ENCODE measurements at places on chromosomes 11 and 22. TPM values are rescaled to one million over a fixed set of nuclear protein-coding genes. Genes with fewer than 3 reads are reported as not detected.

BAIAP2L2 gene
- not detected for total RNA-seq

SDHAF2 gene
- total RNA-seq, result 57.0 TPM

NLRP10 gene
- under 0.01 TPM for total RNA-seq

C1QTNF5 gene
- 127 TPM for total RNA-seq

ENDOD1 gene
- 74.7 TPM for total RNA-seq

DNA sequence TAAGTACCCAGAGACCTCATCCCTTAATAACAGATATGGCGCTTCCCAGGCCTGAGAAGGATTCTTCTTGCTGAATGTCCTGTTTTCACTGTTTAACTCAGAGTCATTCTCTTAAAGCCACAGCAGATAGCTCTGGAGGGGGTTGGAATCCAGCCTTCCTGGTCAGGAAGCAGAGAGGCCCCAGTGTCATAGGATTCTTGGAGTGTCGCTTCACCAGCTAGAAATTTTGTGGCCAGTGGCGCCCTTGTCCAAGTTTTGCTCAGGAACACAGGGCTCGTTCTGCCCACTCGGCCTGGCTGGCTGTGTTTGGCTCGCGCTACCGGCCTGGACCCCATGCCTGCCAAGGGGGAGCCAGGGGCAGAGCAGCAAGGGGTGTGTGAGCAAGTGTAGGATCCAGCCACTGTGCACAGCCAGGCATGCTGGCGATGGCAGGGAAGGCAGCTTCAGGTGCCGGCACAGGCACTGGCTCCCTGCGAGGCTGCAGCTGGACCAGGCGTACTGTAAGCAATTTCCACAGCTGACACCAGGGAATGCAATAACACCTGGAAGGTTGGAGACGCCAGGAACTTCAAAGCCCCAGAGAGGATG lies 214.8 kb upstream of the SESN3 start:
- DNase-seq, result no peak

DNA sequence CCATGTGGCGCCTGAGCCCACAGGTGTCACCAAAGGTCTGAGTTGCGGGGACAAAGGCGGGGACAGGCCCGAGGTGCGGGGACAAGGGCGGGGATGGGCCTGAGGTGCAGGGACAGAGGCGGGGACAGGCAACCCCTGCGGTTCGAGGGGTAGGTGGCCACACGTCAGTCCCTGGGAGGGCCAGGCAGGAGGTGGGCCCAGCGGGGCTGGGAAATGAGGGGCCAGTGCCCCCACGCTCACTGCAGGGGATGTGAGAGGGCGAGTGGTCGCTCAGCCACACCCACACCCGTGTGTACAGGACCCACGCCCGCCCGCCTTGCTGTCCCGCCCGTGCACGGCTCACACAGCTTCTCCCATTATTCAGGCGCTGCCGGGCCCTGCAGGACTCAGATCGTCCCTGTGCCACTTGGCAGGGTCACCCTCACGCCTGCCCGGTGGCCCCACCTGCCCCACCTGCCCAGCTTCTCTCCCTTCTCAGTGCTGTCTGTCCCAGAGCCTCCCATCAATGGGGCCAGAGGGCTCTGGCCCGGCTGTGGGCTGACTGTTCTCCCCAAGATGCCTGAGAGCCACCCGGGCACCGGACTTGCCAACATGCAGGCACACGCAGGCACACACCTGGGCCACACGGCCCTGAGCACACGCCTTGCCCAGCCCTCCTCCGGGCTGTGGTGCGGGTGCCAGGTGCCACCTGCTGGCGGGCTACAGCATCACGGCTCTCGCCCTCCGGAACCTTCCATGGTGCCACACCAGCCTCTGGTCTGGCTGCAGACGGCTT lies 14.2 kb upstream of the MUC6 start:
- DNase-seq, result peak; percentile 81

GRCh38 chr11:70825893-70826540 lies 426.4 kb downstream of the SHANK2 start:
- DNase-seq, result no peak

- DNase-seq, result no peak
Observed at GRCh38 chr11:122399375-122399774, 256.1 kb upstream of the UBASH3B start.

GRCh38 chr22:48778308-48779195 lies 1049.1 kb downstream of the BRD1 start:
- DNase-seq, result no peak

Data from dermis blood vessel endothelial cell (primary cell).